Right lung (tissue), 10 donors: ENCODE measurements at places on chromosomes 7 and 10.

- no peak for DNase-seq
Observed at GRCh38 chr10:1188558-1189135, 132.5 kb downstream of the WDR37 start.

DNA sequence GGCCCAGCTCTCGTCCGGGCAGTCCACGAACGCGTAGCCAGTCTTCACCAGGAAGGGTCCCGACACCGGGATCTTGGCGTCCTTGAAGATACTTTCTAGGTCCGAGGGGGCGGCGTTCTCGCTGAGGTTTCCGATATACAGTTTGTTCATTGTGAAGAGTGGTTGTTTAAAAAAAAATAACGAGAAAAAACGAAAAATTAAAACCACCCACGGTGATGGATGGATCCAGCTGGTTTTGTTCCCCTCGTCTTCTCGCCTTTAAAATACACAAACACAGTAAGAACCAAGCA lies 385 bp downstream of the IGF2BP3 start:
- DNase-seq: no peak

DNA sequence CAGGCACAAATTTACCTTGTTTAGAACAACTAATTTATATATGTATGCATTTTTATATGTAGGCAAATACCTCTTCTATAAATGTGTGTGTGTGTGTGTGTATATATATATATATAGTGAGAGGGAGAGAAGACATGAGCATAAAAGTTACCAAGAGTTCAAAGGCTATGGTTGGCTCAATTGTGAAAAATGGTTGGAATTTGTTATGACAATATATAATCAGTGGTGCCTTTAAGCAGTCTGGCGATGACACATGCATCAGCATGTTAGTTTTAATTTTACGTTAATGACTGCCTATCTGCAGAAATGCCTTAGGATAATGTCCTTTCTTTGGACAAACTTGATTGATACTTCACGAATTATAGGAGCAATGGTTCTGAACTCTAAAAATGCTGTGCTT lies 980.8 kb upstream of the LRRTM3 start:
- no peak for DNase-seq

DNA sequence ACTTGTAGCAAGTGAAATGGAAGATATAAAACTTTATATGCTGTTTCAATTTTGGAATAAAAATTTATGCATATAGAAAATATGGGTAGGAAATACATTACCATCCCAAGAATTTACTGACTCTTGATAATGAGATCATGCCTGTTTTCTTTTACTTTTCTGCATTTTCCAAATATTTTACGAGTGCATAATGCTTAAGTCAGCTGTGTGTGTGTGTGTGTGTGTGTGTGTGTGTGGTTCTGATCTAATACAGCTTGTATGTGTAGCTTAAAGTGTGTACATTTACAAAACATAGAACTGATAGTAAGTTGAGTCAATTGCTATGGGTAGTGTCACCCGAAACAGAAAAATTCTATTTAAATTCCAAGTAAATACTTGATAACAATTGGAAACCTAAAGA lies 315.9 kb upstream of the LRRN3 start:
- no peak for DNase-seq

DNA sequence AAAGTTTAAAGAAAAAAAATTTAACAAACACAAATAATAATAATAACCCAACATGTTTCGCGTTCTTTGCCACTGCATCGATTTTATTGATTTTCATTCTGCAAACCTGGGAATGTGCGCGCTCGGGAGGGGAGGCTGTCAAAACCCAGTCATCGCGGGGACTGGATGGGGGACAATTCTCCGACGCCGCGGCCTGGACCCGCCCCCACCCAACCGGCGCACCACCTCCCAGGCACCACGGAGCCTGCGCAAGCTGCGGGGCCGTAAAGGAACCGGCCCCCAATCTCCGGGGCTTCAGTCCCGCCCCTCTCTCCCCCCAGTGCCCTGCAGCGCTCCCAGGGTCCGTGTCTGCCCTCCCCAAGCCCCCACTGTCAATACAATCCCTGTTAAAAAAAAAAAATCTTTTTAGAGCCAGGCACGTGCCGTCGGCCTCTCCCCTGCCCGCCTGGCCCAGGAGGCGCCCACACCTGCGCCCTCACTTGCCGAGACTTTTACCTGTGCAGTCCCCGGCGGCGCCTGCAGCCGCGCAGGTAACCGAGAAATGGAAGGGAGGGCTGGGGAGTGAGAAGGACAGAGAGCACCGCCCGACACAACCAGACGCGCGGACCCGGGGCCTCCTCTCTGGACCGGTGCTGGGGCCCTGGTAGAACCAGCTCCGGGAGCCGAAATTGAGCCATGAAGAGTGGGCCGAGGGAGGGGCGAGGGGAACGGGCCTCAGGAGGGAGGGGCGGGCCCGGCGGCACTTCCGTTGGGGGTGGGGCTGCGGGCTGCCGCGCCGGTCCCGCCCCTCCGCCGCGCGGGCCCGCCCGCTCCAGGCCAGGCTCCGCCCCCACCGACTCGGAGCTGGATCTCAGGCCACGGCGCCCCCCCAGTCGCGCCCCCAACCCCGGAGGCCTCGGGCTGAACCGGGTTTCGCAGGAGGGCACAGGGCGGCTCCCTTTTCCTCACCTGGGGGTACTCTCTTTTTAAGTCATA lies 7.6 kb upstream of the ZNF503 start:
- peak; percentile 75 for DNase-seq

- no peak for DNase-seq
Observed at GRCh38 chr7:128119036-128119435, 87.8 kb upstream of the LRRC4 start.

DNA sequence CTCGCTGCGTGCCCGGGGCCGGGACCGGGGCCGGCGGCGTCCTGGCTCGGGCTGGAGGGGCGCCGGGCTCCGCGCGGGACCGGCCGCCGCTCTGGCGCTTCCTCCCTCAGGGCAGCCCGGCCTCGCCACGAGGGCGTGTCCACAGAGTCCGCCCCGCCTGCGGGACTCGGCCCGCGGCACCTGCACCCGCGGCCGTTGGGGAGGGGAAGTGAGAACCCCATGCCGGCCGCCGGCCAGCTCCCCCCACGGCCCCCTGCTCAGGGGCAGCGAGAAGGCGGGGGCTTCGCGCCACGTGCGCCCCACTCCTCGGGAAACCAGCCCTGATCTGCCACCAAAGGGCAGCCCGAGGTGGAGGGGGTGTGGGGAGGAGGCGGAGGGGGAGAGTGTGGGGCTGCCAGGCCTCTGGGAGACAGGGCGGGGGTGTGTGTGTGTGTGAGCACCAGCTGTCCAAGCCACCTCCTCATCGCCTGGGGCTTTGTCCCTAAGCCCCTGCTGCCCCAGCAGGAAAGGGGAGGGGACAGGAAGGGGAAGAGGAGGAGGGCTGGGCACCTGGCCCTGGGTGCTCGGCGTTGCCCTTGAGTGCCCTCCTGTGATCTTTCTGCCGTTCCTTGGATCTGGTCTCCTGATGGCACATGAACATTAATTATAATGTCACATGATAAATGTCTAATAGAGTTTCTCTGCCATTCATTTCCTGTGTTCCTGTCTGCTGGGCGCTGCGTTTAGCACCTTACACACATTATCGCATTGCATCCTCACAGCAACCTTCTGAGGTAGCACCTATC lies at the start of gene PIK3AP1:
Gene PIK3AP1 (minus strand): TSS at position 93 of the 785 bp plus-strand sequence. CDS start 120 bp downstream, outside the sequence.
- DNase-seq: peak; percentile 29

GRCh38 chr10:93064874-93065660 lies 4.5 kb downstream of the CYP26C1 start:
- DNase-seq: no peak

- no peak for DNase-seq
Observed at GRCh38 chr10:4947039-4947634, 16.1 kb upstream of the AKR1C1 start.

DNA sequence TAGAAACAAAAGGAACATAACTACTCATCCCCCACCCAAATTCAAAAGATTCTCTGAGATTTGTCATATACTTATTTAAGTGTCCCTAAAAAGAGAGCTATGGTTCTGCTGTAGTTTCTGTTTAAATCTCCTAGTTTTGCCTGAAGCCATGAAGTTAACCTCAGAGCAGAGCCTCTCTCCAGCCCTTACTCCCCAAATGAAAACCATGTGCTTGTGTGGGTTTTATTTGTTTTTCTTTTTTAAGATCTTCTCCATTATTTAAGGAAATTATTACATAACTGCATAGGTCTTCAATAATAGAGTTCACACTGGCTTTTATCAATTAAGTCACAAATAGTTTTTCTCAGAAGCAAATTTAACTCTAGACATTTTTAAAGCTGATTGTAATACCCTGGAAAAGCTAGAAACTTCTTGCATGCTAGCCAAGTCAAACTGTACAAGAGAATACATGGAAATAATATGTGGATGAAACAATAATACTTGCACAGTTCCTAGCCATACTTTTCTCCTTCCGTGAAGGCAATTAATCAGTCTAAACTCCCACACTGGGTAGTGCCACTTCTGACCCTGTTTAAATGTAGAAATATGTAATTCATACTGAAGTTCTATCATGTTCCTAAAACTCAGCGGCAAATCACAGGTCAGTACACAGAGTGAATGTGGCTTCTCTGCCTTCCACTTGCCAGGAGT lies 579.7 kb downstream of the SUGCT start:
- DNase-seq: no peak

DNA sequence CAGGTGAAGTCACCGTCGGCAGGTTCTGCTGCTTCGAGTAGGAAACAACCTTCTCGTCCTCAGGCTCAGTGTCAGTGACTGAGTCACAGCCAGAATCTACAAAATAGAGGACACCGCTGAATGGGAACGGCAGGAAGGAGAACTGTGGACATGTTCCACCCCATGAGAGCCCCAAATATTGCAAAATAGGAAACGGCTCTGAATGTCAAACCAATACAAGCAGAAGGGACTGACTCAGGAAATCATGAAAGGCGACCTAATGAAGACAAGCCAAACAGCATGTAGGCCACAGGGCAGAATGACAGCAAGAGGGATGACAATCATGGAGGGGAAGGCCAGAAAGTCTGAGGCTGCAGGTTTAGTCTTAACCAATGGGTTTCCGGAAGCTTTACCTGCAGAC lies 63.5 kb downstream of the PIK3AP1 start:
- no peak for DNase-seq

DNA sequence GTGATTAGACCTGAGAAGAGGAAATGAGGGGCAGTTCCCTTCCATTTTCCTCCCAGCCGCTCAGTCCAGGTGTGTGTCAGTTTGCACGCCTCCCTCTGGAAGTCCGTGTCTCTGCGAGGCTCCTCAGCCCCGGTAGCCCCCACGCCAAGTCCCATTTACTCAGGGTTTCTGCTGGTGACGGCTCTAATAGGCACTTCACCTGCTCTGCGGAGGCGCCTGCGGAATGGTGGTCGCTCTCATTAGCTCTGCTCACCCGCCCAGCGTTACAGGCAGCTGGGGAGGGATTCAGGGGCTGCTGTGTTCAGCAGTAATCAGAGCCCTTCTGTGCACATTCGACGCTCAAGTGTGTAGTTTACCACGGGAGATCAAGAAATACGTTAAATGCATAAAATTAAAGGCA lies 179.9 kb downstream of the MGMT start:
- DNase-seq: no peak

GRCh38 chr7:107860279-107860961 lies 30.6 kb upstream of the DLD start:
- no peak for DNase-seq

- no peak for DNase-seq
Observed at GRCh38 chr7:141701489-141702046, 398 bp downstream of the DENND11 start.

DNA sequence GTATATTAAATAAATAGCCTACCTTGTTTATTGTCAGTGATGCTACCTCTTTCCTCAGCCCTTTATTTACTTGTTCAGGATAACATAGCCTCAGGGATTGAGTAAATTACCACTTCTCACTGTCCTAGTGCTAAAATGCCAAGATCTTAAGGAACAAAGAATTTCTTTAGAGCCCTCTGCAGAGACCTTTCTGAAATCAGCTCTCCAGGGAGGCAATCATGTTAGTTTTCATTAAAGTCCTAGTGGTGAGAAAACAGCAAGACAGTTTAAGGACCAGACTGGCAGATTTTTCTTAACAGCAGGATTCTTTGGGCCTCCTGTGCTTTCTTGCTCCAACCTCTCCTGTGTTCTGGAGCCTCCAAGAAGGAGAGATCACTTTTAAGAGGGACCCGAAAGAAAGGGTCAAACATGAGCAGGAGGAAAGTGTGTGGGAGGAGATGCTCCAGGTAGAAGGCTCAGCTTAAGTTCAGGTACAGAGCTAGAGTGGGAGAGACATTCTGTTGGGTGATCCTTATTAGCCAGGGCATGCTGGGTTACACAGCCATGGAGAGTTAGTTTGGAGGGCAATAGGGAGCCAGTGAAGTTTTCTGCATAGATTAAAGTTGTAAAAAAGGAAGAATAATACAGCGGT lies 1.2 kb upstream of the PLCE1 start:
- no peak for DNase-seq

DNA sequence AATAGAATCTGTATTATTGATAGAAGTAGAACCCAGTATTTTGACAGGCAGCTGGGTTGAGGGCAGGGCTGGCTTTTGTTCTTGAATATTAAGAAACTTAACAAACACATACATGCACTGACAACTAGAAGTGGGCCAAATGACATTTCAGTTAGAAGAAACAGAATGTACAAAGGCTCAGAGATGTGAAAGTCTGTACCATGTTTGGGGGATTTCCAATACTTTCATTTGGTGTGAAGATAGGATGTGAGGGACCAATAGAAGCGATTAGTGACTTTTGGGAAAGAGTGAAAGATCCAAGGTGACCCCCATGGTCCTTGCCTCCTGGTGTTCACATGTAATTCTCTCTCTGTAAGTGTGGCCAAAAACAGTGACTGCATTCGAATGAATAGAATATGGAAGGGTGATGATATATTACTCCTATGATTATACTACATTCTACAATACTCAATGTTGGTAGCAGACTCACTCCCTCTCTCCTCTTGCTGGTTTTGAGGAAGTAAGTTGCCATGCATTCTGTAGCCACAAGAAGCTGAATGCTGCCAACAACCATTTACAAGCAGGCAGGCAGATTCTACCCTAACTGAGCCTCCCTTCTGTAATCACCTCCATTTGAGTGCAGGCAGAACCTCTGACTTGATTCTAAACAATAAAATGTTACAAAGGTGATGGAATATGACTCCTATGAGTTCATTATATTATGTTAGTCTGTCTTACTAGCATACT lies 151.4 kb downstream of the TMEM168 start:
- no peak for DNase-seq

DNA sequence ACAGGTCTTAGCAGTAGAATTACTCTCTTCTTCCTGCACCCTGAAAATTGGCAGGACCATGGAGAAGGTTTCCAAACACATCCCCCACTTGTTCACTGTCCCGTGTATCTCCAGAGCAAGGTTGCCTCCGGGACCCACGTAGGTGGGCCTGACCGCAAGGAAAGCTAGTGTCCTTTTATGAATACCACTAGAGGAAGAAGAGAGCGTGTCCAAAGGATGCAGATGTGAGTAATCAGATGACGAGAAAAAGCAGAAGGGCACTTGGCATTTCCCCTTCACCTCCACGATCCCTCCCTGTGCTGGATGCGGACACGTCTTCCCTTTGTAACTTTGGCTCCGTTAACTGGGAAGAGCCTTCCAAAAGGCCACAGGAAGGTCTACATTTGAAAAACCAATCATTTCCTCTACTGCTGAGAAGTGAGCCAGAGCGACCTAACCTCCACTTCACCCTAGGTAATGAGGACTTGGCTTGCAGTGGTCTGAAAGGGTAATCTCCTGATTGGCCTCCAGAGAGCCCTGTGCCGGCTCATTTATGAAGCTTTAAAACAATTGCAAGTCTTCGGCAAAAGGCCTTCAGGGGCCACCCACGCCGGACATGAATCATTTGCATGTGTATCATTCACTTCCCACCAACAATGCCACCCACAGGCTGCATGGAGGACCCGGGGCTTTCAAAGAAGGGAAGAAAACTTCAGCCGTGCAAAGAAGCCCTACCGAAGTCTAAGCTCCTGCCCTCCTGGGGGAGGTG lies 55.4 kb downstream of the LYZL1 start:
- no peak for DNase-seq

- no peak for DNase-seq
Observed at GRCh38 chr10:121369616-121370015, 228.6 kb downstream of the FGFR2 start.
